ENCODE measurements at places on chromosomes 12 and 14. TPM values are rescaled to one million over a fixed set of nuclear protein-coding genes. Genes with fewer than 3 reads are reported as not detected.

Gene NELL2
- total RNA-seq = not detected

- no peak for DNase-seq
- H3K27me3 ChIP-seq = no peaks in the 10 kb centered on the region
- H3K27ac ChIP-seq = no peak overlapping the region
- no peaks in the 10 kb centered on the region for H3K36me3 ChIP-seq
- H3K4me3 ChIP-seq = no peak overlapping the region
- no peaks in the 10 kb centered on the region for H3K4me1 ChIP-seq
Observed at GRCh38 chr12:84974155-84974815, 61.7 kb upstream of the SLC6A15 start.

DNA sequence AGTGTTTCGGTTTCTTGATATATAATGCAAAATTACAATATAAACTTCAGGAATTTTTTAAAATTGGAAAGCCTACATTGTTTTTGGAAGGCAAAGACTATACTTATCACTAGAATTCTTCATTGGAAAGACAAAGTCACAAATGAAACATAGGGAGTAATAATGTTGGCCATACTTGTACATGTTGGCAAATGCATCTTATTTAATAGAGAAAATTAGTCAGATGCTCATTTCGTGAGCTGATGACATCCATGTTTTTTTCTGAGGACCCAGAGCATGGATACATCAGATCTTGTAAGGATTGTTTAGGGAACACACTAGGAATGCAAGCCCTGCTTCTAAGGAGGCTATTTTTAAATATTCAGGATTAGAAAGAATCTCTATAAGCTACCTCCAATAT is 4.6 kb upstream of the SLC15A5 start:
- no peak overlapping the region for H3K4me3 ChIP-seq
- DNase-seq = no peak
- H3K4me1 ChIP-seq = no peaks in the 10 kb centered on the region

Gene YLPM1
- 118 TPM for total RNA-seq

DNA sequence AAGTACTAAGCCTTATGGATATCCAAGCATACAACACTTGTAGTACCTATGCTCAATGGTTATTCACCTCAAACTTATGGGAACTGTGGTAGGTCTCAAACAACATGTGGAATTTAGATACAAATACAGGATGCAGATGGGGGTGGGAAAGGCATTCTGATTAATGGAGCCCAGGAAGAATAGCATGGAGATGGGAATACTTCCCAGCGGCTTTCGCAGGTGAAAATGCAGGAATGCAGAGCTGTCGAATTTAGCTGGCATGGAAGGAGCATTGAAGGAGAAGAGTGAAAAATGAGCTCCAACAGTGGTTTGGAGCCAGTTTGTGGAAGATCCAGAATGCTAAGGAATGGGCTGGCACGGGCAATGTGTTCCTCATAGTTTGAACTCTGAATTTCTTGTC is 89.9 kb downstream of the NKX2-1 start:
- no peak overlapping the region for H3K27ac ChIP-seq
- H3K36me3 ChIP-seq = no peaks in the 10 kb centered on the region
- no peak overlapping the region for H3K4me3 ChIP-seq
- H3K27me3 ChIP-seq = no peaks in the 10 kb centered on the region
- no peaks in the 10 kb centered on the region for H3K4me1 ChIP-seq

GRCh38 chr12:57583008-57583831 is 7.8 kb upstream of the PIP4K2C start:
- H3K27ac ChIP-seq = no peak overlapping the region
- no peaks in the 10 kb centered on the region for H3K4me1 ChIP-seq
- H3K4me3 ChIP-seq = no peak overlapping the region
- H3K36me3 ChIP-seq = no peaks in the 10 kb centered on the region
- DNase-seq = peak; percentile 58

DNA sequence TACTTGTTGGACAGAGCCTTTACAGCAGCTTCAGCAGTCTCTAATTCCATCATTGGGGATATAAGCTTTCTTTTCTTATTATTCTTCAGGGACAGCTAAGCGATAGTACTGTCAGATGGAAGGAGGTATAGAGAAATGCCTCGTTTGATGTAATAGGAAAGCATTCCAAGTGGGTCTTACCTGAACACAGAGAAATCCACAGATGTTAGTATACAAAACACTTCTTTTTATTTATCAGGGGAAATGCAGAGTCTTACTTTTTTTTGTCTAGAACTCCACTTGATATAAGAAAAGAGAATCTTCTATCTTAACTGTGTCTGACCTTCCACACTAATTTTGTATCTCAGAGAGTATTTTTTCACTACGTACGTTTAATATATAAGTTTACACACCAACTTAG is 1.9 kb downstream of the SYT1 start:
- DNase-seq = no peak
- H3K4me3 ChIP-seq = no peak overlapping the region
- H3K27ac ChIP-seq = no peak overlapping the region
- no peaks in the 10 kb centered on the region for H3K4me1 ChIP-seq
- H3K27me3 ChIP-seq = no peaks in the 10 kb centered on the region
